CD4-positive, alpha-beta T cell treated with Interleukin-17A for 4 hours (primary cell): ENCODE measurements at places on chromosomes 5 and 9.

- DNase-seq: no peak
Measured at GRCh38 chr5:133292300-133292699, 240.5 kb downstream of the HSPA4 start.

GRCh38 chr9:23123048-23123632 is 676.5 kb downstream of the DMRTA1 start:
- no peak for DNase-seq

DNA sequence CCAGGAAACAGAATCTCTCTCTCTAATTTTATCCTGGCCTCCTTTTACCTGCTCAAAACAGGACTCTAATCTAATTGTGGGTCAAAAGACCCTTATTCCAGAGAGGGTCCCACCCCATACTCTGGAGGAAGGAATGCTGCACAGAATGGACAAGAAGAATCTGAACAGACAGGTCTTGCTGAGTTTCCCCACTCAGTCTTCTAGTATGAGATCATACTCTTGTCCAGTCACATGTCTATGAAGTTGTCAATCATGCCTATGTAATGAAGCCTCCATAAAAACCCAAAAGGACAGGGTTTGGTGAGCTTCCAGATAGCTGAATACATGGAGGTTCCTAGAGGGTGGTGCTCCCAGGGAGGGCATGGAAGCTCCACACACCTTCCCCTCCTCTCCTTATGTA is 123.9 kb upstream of the FER start:
- DNase-seq: no peak

- DNase-seq: no peak
Measured at GRCh38 chr9:135343136-135343535, 136.4 kb upstream of the PPP1R26 start.

DNA sequence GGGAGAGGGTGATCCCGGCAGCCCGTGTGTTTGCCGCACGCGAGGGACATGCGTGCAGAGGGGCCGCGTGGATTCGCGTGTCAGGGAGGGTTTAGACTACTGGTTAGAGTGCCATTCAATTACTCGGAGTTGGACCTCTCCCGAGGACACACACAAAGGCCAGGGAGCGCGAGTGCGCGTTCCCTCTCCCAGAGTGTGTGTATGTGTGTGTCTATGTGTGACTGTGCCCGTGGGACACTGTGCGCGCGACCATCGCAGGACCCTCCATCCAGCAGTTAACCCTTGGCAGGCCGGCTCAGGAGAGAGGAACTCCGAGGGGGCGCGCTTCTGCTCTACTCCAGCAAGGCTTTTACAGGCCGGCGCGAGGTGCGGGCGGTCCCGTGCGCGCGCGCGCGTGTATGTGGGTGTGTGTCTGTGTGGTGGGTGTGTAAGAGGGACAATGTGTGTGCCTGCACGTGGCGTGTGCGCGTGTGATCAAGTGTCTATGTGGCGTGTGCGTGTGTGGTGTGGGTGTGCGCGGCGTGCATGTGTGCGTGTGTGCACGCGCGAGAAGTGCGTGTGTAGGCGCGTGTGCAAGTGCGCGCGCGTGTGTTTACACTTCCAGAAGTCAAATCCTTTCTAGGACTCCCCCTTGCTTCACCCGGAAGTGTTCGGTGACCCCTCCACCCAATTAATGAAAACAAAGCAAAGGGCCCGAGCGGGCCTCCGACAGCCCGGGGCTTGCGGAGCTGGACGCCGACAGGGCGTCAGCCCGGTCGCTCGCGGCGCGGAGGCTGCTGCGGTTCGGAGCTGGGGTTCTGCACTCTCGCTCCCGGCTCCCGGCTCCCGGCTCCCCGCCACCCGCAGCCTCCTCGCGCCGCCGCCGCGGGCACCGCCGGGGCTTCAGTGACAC is 75.3 kb upstream of the TBCA start:
- DNase-seq: no peak

GRCh38 chr9:35397216-35397698 is 92.7 kb upstream of the RUSC2 start:
- no peak for DNase-seq

DNA sequence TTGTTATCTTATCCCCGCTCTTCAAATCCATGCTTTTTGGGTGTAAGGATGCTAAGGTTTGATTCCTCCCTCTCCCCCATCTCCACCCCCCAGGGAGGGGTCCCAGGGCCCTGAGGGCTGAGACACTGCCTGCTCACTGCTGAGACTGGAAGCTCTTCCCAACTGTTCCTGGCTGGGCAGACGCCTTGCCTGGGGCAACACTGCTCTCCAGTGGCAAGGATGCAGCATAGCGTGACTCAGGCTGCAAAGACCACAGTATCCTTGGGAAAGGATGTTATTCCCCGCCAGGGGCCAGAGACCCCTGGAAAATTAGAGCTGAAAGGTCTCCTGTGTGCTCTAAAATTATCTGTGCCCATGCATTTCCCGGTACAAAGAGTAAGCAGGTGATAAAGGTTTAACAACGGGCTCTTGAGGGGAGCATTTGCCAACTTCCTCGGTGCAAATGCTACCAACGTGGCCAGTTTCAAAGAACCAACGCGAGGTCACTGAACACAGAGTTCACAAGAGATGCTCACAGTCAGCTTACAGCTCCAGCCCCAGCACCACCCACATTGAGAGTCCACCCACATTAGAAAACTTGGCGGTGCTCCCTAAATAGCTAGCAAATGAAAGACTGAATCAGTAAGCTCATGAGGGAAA is 271.9 kb downstream of the NSG2 start:
- no peak for DNase-seq

DNA sequence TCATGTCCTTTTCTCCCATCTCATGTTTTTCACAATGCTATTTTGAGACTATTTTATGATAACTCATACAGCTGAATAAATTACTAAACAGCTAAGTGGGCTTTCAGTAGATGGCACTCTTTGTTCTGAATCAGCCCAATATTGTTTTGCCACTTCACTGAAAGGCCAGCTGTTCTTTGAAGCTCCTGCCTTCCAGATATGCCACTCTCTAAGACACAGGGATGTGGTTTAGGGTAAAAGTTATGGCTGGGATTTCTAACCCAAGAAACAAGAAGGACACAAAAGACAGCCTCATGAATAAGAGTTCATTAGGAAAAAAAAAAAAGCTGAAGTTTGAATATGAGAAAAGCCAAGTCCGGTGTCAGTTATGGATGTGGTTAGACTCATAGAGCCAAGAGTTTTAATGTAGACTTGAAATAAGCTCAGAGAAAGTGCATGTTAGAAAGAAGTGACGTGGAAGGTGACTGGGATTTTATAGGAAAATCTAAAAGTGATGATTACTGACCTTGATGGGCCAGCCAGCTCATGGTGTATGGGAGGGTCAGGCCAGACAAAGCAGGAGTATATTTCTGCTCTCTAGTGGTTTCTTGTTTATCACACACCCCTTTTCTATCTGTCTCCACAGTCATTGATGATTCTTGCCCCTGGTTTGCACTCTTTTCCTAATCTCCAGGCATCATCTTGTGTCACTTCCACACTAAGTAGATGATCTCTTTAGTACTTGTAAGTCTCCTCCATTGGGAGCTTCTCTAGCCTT is 488.5 kb downstream of the NR2F1-AS1 start:
- DNase-seq: no peak

DNA sequence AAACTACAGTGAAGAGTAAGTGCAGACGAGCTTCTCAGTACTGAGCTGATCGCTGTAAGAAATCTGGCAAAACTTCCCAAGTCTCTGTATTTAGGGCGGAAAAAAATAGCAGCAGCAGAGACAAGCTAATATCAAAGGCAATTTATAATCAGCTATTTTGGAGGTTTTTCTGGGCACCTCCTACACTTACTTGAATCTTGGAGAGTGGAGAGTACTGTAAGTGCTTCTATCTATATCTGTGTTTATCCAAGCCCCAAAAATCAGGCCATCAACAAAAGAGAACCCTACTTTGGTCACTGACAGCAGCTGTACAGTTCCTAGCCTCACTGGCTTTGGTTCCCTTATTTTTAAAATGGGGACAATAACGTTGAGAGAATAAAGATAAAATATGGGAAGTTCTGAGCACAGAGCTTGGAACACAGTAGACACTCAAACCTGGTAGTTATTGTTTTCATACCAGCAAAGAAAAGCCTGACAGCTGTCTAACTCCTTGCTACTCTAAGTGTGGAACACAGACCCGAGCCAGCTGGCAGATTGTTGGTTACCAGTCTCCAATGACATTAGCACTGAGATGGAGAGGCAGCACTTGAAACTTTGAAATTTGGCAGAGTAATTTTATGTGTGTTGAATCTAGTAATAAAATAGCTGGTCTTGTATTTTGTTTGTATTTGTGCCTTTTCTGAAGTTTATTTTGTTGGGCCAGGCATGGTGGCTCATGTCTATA is 96.0 kb upstream of the SLC28A3 start:
- DNase-seq: no peak

DNA sequence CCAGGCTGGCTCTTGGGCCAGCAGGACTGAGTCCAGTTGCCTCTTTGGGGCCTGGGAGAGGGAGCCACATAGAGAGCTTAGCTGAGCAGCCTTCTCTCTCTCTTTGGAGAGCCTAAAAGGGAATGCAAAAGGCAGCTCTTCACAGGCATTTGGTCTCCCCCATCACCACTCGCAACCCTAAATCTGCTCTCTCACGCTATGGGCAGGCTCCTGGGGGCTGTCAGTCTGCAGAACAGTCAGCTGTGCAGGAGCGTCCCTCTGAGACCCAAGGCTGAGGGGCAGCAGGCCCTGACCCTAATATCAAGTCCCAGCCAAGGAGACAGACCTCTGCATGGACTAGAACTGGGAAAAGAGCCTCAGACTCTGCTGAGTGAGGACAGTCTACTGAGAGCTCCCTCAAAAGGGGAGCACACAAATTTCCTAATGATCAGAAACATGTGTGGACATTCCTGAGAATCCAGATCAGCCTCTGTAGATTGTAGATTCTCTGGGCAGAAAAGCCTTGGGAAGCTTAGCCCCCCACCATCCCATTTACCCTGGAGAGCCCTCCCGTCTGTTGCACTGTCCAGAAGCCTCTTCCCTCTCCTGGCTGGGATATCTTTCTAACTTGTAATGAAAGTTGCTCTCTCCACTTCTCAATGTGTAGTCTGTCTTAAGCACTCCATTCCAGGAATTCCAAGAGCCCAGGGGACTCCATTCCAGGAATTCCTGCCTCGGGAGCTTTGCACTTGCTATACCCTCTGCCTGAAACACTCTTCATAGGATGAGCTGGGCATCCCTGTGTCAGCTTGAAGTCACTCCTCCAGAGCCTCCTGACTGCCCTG is 79.4 kb downstream of the FAM114A2 start:
- no peak for DNase-seq

DNA sequence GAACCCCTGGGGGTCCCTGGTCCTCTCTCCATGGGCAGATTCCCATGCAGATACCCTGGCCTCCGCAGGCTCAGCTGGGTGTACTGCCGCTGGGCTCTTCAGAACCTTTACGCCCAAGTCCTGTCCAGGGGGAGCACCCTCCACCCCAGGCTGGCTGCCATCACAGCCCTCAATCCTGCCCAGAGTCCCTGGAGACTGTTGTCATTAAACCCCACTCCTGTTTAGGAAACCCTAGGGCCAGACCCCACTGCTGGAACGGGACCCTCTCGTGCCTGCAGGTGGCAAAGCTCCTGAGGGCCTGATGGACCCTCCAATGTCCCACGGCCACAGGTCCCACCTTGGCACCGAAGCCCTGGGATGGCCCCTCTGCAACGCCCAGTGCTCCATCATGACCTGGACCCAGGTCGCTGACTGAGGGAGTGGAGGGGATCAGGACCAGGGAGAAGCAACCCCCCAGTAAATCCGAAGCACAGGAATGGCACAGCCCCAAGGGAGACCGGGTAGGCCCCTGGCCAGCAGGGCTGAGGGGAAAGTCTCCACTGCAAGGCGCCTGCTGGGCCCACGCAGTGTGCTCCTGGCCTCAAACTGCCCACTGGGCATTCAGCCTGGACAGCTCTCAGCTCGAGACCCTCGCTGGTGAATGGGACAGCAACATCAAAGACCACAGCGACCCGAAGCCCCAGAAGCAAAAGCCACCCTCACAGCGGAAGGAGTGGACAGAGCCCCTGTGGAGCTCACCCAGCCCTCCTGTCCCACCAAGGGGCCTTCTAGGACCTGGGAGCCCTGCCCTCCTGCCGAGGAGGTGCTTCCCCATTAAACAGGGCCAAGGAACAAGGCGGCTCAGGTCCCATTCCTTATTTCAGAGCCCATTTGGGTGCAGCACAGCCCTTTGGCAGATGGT is 8.3 kb downstream of the ZDHHC11B start:
- DNase-seq: no peak

GRCh38 chr5:142149363-142149762 is 40.8 kb downstream of the NDFIP1 start:
- no peak for DNase-seq

DNA sequence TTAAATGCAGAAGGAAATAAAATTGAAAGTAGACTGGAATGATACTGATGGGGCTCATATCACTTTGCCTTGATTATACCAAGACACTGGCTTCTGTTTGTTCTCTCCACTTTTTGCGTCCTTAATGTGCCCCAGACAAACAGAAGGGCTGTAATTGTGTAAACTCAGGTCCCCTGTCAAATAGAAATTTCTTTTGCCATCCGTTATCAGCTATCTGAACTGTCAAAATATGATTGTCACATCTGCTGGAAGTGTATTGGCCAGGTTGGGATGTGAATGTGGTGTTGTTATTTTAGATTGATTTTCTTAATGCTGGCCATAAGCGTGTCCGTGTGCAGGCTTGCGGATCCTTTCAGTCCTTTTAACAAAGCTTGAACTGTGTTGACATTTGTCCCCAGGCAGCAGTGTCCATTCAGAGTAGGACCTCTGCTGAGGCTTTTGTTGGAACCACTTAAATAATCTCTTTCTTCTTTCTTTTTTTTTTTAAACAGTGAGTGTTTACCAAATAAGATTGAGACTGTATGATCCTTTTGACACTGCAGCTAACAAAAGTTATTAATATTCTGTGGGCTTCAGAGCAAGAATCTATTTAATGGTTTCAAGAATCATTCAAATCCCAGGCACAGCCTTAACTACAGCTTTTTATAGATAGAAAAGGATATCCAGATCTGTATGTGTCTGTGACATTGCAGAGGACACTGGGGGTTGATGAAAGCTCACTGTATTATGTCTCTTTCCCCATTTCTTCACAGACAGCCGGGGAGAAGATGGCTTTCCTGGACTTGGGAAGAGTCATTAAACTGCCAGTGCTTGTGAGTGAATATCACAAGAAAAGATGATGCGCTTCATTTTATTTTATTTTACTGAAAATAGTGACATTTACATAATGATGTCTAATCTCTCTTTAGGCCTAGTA is 171.7 kb downstream of the ZNF608 start:
- no peak for DNase-seq

GRCh38 chr5:1665231-1665630 is 134.4 kb downstream of the MRPL36 start:
- no peak for DNase-seq

DNA sequence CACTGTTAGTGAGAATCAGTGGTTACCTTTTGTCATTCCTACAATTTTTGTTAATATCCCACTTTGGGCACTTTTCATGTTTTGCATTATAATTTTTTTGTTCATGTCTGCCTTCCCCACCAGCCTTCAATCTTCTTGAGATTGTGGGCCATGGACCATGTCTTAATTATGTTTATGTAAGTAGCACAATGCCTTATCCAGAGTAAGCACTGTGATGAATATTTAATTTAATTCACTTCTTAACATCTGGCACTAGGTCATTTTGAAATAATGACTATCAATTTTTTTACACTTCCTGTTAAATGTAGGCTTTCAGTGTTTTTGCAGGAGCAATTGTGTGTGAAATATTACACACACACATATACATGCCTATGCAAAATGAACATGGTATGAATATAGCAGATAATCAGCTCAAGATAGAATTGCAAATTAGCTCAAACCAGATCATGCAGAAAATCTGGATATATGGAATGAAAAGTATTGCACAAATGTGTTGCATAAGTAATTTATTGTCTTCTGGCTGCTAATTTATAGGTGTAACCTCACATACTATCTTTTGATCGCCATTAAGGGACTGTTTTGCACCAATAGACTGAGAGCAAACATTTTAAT is 5.3 kb upstream of the SHOC1 start:
- no peak for DNase-seq

GRCh38 chr5:82388181-82388580 is 110.0 kb upstream of the RPS23 start:
- no peak for DNase-seq
